ENCODE measurements at places on chromosomes 1 and 21.

DNA sequence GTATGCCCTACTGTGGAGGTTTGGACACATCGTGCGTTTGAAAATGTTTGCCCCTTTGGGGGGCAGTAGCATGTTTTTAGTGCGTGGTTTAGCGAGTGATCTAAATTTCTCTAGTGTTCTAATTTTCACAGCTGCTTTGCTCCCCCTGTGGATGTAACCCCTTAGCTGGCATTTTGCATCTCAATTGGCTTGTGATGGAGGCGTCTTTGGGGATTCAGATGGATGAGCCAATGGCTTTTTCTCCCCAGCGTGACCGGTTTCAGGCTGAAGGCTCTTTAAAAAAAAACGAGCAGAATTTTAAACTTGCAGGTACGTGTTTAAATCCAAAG lies 836 bp downstream of the CDC7 start:
- DNase-seq: no peak

GRCh38 chr1:98322966-98323365 lies 338.6 kb upstream of the SNX7 start:
- no peak for DNase-seq

- DNase-seq: no peak
Measured at GRCh38 chr21:46624050-46624449, 11.4 kb upstream of the PRMT2 start.

- no peak for DNase-seq
Measured at GRCh38 chr1:242081446-242081845, 82.5 kb upstream of the MAP1LC3C start.

DNA sequence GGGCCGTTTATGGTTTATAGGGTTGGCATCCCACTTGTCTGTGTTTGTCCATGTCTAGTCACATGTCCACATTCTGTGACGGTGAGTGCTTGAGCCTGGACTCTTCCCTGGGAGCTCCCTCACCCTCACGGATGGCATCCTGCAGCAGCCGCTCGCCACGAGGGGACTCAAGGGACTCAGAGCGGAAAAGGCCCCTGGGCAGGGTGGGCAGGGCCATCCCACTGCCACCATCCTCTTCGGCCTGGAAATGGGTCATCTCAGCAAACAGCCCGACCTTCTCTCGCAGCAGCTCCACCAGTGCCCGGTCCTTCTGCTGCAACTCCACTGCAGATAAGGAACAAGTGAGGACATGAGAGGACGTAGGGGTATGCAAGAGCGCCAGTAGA lies 11.1 kb downstream of the RXFP4 start:
- DNase-seq: no peak

DNA sequence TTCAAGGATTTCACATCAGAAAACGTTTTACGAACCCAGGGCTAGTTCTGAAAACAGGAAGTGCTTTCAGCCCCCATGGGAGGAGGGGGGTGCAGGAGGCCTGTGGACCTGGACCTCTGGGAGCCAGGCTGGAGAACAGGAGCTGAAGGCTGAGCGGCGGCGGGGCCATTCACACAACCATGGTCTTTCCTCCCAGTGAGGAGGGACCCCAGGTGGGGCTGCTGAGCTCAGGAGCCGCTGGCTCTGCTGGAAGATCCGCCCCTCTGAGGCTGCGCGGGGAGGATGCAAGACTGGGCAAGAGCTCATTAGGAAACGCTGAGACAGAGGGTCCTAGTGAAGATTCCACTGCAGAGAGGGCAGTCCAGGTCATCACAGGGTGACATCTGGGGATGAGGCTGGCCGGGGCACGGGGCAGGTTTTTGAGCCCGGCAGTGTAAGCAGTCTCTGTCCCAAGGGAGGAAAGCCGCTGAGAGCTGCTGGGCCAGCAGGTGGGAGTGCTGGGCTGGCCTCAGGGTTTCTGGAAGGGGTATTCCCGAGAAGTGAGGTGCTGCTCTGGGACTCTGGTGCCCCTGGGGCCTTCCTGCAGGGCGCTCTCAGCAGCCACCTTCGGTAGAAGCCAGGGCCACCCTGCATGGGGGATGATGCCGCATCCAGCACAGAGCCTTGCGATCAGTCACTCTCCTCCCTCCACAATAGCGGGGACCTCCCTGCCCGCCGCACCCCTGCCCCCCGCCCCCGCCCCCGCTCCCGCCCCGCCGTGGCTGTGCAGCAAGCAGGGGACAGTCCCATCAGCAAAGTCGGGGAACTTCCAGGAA lies 7.5 kb downstream of the MX2 start:
- DNase-seq: peak; percentile 19

- no peak for DNase-seq
Measured at GRCh38 chr21:17050646-17051045, 462.2 kb upstream of the CXADR start.

DNA sequence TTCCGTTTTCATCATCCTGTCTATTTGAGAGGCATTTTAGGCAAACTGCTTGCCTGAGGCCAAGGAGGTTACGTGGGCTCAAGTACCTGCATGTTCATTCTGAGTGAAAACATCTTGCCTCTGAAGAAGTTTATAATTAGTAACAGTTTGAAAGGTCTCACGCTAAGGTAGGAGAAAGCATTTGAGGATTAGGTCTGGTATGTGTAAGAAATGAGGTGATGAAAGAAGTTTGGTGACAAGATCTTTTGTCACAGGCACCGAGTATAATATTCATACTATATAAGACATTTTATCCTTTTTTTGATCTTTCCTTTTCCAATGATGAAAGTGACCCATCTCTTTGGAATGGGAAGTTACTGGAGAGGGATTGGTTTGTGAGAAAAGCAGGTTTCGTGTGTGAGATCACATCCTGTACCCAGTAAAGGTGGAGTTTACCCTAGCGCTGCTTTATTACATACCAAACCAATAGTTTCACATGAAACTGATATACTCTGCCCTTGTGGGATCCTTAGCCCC lies 98.7 kb upstream of the PDC start:
- DNase-seq: no peak

- no peak for DNase-seq
Measured at GRCh38 chr1:24181619-24182018, 5.5 kb downstream of the IFNLR1 start.

- DNase-seq: no peak
Measured at GRCh38 chr1:88327391-88328267, 356.4 kb upstream of the PKN2 start.

Measured in central memory CD4-positive, alpha-beta T cell (primary cell).